ENCODE measurements at places on chromosomes 7 and 10.

- no peak for DNase-seq
These were observed 144.6 kb upstream of the MKLN1 start for GRCh38 chr7:131183072-131183471.

GRCh38 chr7:44914992-44915607 lies 29.8 kb upstream of the PURB start:
- DNase-seq, result no peak

DNA sequence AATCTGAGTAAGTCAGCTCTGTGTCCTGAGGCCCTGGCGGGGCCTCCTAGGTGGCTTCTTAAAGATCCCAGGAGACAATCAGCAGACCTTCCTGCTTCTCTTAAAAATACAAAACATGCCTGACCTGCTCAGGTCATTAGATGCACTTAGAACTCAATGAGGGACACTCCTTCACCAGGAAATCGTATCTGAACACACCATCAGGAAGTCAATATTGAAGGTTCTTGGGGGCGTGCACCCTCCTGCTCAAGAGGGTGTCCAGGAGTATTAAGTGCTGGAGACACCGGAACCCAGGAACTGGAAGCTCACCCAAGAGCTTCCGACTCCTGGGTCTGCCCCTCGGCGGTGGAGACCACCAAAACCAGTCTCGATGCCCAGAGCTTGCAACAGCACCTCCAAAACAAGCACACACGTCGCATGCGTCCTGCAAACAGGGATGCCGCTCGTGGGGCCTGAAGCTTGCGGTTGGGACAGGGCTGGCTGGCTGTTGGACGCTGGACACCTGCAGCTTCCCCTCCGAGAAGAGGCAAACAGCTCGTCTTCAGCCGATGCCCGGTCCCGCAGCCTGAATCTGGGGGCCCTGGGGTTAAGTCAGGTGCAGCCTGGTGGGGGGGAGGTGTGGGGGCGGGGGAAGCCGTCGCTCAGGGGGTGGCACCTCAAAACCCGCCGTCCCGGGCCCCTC lies 803 bp downstream of the RAPGEF5 start:
- no peak for DNase-seq

DNA sequence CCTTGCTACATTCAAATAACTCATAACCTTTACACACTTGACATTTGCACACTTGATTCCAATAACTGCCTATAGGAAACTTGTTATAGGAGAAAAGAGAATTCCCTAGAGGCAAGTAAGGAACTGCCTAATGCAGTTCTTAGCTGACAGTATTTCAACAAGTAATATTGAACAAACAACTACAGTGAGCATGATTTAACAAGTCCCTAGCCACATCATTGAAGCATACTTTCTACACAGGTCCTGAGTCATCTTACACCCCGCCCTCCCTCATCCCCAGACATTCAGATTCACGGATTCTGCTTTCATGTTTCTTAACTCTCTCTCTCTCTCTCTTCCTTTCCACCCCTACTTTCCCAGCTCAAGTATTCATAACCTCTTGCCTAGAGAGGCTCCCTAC lies 153.5 kb downstream of the LSM5 start:
- DNase-seq, result no peak

DNA sequence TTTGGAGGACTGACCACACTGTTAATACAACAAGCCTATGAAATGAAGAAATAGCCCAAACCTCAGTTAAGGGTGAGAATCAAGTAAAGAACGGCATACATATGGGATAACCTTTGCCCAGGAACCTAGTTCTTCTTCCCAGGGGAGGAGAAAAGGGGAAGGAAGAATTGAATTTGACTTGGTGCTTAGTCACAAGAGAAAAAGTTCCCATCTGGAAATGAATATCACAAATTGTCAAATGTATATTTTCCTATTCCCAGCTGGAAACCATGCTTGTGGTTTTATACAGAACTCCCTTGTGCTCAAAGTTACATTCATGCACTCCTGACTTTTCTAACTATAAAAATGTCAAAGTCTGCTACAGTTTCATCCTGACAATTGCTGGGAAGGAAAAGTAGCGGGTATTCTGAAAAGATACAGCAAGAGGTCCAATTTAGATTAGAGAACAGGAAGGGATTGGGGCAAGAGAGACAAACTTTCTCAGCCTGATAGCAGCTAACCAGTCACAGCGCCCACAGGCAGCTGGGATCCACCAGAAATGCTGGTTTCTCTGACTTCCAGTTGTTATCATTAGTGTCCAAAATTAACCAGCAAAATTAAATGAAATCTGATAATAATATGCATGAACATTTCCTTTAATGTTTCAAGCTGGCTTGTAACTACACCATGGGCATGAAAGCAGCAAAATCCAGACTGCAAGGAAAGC lies 18.6 kb upstream of the GSAP start:
- DNase-seq, result peak; percentile 60

GRCh38 chr10:50470798-50471582 lies 152.8 kb downstream of the SGMS1 start:
- DNase-seq, result peak; percentile 24

GRCh38 chr7:3544202-3544601 lies 243.2 kb downstream of the SDK1 start:
- no peak for DNase-seq

DNA sequence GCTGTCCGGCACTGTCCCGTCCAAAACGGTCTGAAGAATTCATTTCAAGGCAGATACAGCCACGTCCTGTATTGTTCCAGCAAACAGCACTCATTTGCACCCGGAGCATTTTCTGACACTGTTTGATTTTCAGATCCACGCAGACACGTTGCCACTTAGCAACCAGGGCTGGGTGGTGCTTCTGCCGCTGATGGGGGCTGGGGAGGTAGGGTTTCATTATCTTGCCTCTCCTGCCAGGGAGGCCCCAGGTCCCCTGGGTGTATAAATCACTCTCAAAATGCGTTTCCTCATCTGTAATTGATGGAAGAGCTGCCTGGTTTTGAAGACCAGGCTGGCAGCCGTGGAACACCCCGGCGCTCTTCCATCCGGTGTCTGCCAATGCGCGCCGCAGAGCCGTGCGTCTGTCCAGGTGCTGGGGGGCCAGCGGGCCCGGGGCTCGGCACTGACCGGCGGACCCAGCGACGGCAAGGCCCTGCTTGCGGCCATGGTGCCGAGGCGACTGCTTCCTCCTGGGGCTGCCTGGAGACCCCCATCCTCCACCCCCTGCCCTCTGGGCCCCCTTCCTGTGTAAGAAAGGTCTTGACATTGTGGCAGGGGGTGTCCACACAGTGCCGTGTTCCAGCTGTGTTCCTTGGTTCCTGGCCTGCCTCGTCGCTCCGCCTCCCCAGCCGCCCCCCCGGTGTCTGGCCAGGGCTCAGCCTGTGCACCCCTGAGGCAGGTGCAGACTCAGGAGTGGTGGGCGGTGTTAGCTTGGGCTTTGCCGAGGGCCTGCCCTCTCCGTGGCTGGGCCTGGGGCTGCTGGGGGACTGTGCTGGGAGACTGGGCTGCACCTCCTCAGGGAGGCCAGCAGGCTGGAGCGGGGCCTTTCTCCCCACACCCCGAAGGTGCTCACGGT lies 16.6 kb downstream of the ADGRA1 start:
- no peak for DNase-seq

DNA sequence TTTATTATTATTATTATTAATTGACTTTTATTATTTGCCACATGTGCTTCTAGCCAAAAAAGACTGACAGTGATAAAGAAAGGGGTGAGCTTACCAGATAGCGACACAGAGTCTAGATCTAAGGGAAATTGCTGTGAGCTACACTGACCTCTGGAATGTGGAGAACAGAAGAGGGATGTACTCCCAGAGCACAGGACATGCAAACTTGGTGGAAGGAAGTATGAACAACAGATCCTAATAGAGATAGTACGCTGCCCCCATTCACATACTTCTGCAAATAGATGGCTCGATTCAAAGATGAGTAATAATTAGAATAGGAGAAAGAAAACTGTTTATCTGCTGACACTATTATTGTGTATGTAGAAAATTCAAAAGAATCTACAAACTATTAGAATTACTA lies 109.3 kb upstream of the HPS1 start:
- DNase-seq, result peak; percentile 4

DNA sequence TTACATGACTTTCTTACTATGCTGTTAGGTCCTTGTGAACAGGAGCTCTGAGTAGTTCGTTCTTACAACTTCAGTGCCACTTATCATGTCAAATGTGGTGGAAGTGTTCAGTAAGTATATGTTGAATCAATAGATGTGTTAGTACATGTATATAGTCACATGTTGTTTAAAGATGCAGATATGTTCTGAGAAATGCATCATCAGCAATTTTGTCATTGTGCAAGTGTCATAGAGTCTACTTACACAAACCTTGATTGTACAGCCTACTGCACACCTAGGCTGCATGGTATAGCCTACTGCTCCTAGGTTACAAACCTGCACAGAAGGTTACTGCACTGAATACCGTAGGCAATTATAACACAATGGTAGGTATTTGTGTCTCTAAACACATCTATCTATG lies 174.8 kb downstream of the GPR37 start:
- no peak for DNase-seq

- DNase-seq, result peak; percentile 22
These were observed 440 bp downstream of the JAKMIP3 start for GRCh38 chr10:132066186-132066585.

DNA sequence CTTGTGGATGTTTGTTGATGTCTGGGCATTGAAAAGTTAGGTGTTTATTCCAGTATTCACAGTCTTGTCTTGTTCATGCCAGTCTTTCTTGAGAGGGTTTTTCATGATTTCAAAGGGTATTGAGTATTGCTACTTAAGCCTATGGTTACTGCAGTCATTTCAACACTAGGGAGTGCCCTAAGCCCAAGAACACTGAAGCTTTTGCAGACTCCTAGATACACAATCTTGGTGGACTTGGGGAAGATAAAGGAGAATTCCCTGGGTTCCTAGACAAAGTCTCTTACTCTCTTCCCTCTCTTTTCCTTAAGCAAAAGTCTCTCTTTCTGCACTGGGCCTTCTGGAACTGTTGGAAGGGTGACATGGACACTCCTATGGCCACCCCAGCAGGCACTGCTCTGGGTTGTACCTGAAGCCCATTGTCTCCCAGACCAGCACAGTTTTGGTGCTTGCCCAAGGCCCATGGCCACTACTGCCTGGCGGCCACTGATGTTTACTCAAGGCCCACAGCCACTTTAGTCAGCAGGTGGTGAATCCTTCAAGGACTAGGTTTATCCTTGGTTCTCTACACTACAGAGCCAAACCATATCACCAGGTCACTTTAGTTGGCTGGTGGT lies 24.9 kb downstream of the SAMD9 start:
- peak; percentile 53 for DNase-seq

- DNase-seq, result peak; percentile 2
These were observed 123.4 kb upstream of the NEBL start for GRCh38 chr10:21020545-21020944.

DNA sequence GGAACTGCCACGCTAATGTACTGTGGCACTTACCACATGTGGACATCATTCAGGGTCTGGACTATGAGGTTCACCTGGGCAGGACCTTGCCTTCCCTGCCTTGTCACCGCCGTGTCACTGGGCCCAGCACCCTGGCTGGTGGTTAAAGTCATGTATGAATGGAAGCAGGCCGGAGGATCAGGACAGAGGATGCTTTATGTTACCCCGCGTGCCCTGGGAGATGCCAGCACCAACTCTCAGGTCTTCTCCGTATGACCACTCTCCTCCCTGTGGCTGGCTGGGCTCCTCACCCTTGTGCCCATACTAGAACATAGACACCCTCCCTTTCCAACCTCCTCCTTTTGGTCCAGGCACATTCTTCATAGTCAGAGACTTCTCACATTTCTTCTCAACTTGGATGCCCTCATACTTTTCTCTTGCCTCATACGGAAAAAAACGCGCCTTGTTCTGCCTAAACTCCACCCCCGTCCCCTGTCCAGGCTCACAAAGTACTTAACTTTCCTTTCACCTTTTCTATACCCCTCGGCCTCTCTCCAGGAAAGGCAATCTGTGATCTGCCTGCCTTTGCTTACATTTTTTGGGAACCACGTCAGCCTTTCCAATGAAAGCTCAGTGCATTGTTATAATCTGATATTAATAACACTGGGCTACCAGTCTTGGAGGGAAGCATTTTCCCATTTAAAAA lies 240.0 kb downstream of the TEX36 start:
- DNase-seq, result peak; percentile 0

DNA sequence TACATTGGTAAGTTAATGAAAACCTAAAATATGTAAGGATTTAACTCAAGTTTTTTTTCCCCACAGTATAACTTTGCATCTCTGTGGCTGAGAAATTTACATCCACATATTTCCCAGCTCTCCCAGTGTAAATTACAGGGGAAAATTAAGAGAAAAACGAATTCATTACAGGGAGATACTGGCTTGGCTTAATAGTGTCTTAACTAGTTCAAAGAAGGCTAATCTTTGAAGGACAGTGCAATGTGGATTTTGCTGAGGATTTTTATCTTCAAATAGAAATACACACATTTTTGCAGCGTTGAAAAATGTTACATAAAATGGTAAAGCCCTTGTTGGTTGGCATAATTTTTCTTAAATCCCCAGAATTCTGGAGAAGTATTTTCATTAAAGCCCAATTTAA lies 1.5 kb downstream of the CBX3 start:
- DNase-seq, result no peak

GRCh38 chr10:31130406-31130805 lies 98.7 kb upstream of the ZNF438 start:
- no peak for DNase-seq

DNA sequence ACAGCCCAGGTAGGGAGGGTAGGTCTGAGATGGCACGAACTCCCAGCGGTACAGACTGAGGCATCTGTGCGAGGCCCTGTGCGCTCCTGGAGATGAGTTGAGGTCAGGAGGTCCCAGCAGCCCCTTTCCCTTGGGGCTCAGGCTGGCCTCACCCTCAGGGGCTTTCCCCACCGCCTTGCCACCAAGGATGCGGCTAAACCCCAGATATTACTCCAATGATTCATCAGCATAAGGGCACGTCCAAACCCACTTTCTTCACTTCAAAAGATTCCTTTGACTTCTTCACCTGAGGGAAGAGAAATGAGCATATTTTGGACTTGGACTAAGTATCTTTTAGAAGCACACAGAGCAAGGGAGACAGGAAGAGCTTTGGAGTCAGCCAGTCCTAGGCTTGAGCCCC lies 20.3 kb downstream of the UROS start:
- no peak for DNase-seq

DNA sequence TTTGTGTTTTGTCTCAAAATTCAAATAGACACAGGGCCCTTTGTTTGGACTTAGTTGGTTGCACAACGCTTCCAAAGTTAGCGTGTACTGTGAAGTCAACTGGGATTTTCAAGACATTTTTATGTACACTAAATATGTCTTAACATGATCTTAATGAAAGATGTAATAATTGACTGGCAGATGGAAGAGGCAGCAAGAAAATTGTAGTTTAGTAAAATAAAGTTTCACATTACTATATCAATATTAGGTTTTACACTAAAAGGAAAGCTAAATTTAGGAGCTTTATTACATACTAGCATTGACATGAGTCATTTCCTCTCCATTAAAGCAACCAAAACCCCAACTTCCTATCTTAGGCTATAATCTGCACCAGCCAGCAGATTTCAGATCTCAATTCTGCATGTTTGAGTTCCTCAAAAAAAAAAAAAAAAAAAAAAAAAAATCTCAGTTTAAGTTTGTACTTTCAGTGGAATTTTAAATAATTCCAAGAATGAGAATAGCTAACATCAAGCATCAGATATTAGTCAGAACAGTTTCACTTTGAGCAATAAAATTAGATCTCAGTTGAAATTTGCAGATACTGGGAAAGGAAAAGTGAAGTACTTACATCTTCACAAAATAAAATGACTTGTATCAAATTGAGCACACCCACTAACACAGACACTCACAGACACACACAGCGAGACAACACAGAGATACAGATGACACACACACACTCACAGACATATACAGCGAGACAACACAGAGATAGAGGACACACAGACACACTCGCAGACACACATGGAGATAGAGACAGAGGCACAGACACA lies 346.6 kb upstream of the KLF6 start:
- DNase-seq, result peak; percentile 96

- DNase-seq, result no peak
These were observed 24.1 kb upstream of the BHLHA15 start for GRCh38 chr7:98187138-98187502.

Data from fibroblast of skin of back (primary cell).